ENCODE measurements at places on chromosomes 7 and 10.

DNA sequence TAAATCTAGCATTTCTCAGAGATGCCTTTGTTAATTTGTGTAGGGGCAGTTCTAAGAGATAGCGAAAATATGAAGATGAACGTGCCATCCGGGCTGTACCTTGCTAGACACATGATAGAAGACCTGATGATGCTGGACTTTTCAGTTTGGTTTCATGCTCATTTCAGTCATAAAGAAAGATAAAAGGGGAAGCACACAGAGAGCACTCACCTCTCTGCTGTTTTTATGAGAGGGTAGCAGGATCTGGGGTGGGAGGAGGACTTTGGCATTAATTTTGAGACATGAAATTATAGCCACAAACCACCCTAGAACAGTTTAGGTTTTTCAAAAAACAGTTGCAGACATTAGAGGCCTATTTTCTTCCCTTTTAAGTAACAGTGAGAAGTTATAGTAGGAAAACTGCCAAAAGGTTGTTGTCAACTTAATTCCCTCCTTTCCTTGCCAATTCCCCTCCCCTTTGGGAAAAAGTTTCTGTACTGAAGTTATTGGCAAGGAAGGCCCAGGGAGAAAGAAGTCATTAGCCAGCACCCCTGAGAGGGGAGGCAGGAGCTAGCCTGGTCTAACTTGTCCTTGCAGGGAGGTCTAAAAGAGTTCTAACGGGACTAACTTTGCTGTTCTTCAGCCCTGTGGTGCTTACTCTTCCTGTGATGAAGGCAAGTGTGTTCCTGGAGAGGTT is 2.6 kb downstream of the ST7 start:
- DNase-seq, result peak; percentile 87

- peak; percentile 62 for DNase-seq
These were observed 672 bp downstream of the LCOR start for GRCh38 chr10:96832721-96833219.

DNA sequence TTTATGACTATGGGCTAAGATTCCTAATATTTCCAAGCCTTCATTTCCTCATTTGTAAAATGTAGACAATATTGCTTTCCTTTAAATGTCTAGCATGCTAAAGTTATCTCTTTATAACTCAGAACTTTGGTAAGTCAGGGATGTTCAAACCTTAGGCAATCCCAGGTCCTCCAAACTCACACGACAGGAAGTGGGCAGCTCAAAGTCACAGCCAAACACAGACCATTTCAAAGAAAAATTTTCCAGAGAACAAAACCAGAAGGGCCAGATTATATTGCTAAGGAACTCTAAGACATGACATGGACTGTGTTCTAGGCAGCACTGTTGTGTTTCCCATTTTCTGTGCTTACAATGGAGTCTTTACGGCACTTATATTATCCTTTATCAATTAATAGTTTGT is 87.8 kb upstream of the DYNC1I1 start:
- DNase-seq, result no peak

DNA sequence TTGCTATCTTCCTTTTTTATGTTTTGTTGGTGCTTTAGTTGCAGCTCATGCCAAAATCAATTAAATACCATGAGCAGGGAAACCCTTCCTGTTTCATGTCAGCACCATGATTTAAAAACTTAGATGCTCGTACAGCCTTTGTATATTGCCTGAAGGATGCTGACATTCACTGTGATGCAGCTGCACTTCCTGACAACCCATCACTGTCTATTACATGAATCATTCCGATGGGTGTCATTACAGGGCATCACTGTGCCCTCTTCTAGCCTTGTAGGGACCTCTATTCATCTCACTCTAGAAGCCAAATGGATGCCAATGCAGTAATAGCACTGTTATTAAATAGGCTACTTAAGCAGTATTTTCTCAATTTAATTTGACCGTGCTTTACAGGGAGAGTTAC is 18.3 kb upstream of the ITGB1 start:
- DNase-seq, result no peak

GRCh38 chr7:48067475-48067874 is 21.6 kb upstream of the UPP1 start:
- no peak for DNase-seq

- DNase-seq, result no peak
These were observed 9.3 kb downstream of the TMEM248 start for GRCh38 chr7:66930341-66930740.

GRCh38 chr7:136717910-136718557 is 150.4 kb upstream of the CHRM2 start:
- DNase-seq, result no peak

- no peak for DNase-seq
These were observed 19.7 kb downstream of the BNIP3 start for GRCh38 chr10:131961777-131962662.

DNA sequence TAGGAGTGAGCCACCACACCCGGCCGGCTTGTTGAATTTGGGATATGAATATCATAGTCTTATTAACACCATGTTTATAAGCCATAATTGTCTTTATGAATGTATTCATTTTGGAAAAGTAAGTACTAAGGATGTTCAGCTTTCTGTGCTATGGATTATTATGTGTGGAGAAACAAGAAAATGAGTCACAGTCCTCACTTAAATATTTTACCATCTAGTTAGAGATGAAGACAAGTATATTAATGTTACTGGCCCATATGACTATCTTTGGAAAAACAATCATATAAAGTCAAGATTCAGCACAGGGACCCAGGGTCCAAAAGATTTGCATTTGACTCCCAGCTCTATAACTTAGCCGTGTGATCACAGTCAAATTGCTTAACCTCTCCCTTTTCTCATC is 9.8 kb upstream of the TOMM7 start:
- DNase-seq, result no peak

GRCh38 chr7:113331155-113331898 is 213.0 kb upstream of the SMIM30 start:
- no peak for DNase-seq

GRCh38 chr10:130745251-130745650 is 566.3 kb downstream of the TCERG1L start:
- no peak for DNase-seq

DNA sequence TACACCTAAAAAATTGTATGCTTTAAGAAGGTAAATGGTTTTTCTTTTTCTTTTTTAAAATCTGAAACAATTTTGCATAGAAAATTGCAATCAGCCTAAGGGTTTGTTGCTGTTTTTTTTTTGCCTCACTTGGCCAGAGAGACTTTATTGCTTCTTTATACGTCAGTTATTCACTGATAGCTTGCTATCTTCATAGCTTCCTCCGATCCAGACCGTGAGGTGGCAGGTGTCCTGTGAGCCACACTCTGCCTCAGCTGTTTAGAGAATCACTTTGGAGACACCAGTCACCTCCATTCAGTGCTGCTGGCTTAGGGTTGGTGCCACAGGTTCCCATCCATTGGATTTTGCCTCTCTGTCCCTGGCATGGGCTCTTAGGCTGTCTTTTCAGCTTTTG is 68.0 kb downstream of the HHEX start:
- no peak for DNase-seq

DNA sequence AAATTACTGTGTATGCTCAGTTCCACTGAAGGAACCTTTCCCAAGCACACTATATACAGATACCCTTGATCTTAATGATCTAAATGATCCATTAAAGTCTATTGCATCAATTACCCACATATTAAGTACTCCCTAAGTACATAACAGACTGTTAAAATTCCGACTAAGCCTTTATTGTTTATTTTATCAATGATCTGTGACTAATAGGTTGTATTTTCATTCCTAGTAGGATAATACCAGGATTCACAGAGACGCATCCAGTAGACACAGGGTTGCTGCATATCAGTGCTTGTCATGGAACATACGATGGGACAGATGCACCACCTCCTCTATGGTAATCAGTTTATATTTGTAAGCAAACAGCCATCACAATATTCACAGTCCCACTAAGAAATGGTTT is 159.6 kb upstream of the SLC26A5 start:
- no peak for DNase-seq

DNA sequence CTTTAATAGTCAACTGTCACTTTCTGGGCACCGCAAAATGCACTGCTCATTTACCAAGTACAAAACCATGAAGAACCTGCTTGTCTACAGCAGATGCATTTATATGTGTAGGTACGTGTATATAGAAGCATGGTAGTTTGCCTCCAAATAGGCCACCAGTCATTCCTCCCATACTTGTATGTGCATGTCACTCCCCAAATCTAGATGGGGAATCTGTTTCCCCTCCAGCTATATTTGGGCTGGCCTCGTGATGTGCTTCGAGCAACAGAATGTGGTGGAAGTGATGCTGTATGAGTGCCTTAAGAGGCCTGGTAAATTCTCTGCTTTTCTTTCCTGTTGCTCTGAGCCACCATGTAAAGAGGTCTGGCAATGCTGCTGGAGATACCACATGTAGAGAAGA is 47.1 kb downstream of the PSMC2 start:
- no peak for DNase-seq

All from GM12864 (cell line).